ENCODE measurements at places on chromosomes 11 and 22.

- DNase-seq: no peak
Observed at GRCh38 chr22:33166206-33166605, 108.0 kb upstream of the SYN3 start.

DNA sequence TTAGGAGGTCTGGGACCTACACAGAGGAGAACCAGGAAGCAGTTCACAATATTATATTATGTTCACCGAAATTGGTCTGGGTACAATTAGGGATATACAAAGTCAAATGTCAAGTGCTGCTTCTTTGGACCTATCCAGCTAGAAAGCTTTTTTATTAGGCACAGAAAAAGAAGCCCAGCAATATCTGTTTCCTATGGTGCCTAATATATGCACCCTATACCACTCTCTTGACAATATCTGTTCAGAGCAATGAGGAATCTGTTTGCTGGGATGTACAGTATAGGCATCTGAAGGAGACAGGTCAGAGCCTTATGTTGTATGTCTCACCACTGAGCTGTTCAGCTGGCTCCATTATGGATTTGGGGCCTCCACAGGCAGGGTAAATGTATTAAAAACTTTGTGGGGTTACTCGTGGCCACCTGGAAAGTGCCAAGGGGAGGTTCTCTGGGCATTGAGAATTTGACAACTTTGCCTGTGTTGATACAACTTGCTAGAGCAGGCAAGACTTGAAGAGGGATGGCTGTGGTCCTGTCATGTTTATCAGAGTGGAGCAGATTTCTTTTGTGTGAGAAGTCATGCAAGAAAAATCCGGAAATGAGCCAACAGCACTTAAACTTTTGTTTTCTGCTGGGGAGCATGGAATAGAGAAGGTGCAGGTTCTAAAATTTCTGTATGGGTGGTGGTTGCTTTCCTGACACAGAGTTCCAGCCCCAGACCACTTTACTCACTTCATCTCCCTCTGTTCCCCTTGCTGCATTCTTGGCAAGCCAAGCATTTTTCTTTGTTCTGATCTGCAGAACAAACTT, 10.1 kb downstream of the STIM1 start:
- no peak for DNase-seq

DNA sequence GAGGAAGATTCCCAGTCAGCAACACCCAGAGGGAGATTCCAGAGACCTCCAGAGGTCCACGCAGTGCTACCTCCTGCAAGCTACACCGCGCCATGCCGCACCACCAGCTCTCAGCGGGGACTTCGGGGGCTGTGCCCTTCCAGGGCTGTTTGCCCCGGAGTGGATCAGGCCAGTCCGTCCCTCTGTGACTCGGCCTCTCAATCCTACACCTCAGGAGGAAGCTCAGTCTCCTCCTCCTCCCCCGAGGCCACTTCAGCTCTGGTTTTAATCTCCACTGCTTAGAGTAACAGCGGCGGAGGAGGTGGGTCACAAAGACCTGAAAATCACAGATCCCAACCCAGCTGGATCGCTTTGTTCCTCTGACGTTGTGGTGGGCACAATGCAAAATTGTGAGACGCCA, 68.6 kb downstream of the PHF21B start:
- DNase-seq: no peak

DNA sequence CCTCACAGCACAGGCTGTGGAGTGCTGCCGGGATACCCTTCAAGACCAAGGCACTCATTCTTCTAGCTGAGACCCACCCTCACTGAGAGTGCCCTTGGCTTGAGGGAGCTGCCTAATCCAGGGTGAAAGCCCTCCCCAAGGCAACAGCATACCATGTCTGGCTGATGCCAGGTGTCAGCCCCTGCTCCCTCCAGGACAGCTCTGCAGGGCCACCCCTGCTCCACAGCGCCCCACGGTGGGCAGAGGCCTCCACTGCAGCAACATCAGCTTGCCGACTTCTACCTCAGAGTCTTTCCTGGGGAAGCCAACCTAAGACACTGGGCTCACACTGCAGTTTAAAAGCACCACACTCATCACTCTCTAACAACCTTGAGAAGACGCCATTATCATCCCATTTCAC, 29.0 kb downstream of the TTLL1 start:
- DNase-seq: no peak

DNA sequence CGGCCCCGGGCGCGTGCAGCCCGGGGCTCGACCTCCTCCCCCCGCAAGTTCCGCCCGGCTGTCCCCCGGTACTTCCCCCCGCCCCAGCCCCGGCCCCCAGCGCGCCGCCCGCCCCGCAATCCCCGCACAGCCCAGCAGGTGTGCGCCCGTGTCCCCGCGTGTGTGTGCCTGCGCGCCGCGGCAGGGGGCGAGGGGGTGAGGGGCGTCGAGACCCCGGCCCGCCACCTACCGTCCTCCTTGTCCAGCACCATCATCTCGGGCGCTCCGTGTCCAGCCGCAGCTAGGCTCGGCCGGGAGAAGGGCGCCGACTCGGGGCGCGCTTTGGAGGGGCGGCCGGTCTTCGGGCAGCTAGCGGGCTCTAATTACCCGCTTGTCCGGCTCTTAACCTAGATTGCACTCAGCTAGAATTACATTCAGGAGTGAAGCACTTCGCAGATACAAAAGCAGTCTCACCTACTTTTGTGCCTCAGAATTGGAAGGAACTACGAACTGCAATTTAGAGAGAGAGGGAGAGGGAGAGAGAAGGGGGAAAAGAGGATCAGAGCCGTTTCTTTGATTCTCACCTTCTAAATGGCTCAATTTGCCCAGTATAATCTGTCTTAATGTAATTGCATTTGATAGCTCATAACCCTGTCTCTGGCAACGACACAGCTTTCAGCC, 439 bp downstream of the LMO1 start:
- DNase-seq: no peak

- DNase-seq: no peak
Observed at GRCh38 chr22:29167032-29167911, 38.4 kb upstream of the EMID1 start.

- no peak for DNase-seq
Observed at GRCh38 chr11:44366741-44367140, 56.8 kb upstream of the ALX4 start.

DNA sequence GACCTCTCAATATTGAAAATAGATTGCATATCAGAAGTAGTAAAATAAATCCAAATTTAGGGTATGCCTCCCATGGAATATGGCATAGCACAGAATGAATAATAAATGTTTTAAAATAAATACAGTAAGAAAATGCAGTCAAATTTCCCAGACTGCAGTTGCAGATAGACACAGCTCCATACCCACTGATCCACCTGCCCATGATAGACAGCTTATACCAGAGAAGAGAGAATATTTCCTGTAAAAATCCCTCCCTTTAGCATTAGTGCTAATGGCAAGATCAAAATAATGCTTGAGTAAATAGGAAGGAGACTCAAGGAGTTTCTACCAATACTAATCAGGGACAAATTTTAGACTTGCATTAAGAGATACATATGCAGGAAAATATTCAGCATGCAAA, 45.0 kb upstream of the CALCB start:
- no peak for DNase-seq

DNA sequence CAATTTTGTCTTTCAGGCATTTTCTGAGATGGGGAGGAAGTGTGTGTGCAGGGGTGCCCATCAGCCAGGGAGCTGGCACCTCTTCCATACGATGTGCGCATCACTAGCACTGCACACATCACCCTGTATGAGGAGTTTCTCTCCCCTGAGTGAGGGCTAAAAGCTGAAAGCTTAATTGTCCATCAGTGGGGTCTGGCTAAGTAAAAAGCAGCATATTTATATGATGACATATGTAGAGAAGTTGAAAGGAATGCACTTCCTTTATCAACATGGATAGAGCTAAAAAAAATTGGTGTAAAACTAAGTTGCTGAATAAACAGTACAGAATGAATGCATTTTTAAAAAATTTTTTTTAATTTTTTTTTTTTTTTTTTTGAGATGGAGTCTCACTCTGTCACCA, 4.0 kb downstream of the VSTM5 start:
- DNase-seq: no peak

- no peak for DNase-seq
Observed at GRCh38 chr11:126390272-126390867, 34.9 kb downstream of the ST3GAL4 start.

- no peak for DNase-seq
Observed at GRCh38 chr11:128022761-128023160, 564.6 kb downstream of the ETS1 start.

DNA sequence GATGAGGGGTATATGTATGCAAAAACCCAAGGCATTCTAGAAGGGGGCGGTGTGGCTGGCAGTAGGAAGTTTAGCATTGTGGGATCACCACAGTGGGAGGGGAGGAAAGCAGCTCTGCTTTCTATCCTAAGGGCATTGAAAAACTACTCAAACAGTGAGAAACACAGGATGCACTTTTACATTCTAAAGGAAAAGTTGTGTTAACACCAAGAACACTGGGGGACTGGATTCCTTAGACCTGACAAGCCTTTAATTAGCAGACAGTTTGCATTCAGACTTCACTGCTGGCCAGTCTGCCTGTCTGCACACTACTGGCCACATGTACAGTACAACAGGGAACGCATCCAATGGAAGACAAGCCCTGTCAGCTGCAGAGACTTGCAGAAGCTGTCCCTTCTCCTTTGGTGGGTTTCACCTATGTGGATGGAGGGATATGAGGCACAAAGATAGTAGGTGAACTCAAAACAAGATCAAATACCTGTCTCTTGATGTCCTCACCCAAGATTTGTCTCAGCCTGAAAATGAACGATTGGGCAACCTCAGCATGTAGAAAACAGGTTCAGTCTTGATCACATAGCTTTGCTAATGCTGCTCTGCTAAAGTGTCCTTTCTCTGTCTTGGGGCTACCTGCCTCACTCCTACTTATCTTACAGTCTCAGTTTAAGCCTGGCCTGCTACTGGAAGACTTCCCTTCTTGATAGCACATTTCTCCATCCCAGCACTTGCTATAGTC, 64.8 kb downstream of the TENM4 start:
- DNase-seq: no peak

DNA sequence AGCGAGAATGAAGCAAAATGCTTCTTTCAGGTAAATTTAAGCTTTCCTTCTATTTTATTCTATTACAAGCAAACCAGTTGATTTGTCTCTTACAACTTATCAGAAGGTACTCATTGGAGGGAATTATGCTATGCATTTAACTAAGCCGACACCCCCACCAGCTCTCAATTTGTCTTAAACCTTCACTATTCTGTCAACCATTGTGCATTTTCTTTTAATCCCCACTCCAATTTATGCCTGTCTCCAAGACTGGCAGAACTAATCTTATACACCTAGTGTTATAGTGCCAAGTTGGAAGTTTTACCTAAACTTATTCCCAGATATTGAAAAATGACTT, 12.5 kb downstream of the TAF1D start:
- DNase-seq: no peak

- DNase-seq: no peak
Observed at GRCh38 chr11:108825381-108825780, 160.5 kb downstream of the DDX10 start.

- DNase-seq: no peak
Observed at GRCh38 chr11:95299078-95299679, 68.2 kb upstream of the SESN3 start.

GRCh38 chr11:24515632-24516031, 18.8 kb downstream of the LUZP2 start:
- no peak for DNase-seq

- no peak for DNase-seq
Observed at GRCh38 chr22:35915477-35916013, 113.1 kb downstream of the RBFOX2 start.

GRCh38 chr22:46003271-46004091, 26.5 kb upstream of the WNT7B start:
- no peak for DNase-seq

GRCh38 chr22:18091916-18092526, 14.2 kb downstream of the PEX26 start:
- no peak for DNase-seq

DNA sequence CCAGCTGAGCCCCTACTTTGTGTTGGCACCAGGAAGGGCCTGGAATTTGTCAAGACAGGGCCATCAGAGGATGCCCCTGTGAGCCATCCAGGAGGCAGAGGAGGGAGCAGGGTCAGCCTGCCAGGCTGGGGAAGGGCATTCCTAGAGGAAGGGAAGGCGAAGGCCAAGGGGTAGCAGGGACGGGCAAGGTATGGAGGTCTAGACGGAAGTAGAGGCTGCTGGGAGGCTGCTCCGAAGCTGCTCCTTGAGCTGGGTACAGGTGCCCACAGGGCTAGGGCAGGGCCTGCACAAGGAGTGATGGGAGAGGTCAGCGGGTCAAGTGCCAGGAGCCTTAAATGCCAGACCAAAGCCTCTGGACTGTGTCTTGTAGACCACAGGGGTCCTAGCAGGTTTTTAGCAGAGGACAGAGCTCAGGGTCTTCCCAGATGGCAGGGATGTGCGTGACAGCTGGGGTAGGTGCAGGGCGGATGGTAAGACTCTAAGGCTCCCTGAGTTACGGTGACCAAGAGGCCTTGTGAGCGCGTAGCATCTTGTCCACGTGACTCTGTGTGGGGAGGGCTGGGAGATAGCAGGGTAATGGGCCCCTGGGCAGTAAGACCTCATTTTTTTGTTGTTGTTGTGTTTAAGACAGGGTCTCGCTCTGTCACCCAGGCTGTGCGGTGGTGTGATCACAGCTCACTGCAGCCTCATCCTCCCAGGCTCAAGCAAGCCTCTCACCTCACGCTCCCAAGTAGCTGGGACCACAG, 31.7 kb upstream of the CSNK1E start:
- no peak for DNase-seq

GRCh38 chr22:31235081-31235480, 23.0 kb downstream of the LIMK2 start:
- no peak for DNase-seq

DNA sequence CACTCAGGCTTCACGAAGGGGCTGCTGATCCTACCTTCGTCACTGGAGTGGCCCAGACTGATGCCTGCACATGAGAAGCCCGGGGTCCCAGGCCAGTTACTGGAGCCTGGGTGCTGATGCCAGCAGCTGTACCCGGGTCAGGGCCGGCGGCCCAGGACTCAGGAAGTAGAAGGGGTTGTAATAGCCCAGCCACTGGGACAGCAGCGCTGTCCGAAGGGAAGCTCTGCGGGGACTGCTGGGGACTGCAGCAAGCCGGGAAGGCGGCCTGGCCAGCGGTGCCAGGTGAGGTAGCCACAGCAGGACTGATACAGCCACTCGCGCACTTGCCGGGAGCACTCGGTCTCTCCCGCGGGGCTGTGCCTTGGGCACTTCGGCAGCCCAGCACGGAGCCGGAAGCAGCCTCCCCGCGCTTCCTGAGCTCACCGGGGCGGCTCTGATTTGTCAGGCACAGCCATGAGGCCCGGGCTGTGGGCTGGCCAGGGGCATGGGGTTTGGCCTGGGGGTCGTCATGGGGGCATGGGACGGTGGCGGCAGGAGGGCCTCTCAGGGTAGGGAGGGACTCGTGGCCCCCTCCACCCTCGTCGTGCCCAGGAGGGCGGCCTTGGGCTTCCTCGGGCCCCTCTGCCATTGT, 13.9 kb upstream of the OR8K1 start:
- no peak for DNase-seq

DNA sequence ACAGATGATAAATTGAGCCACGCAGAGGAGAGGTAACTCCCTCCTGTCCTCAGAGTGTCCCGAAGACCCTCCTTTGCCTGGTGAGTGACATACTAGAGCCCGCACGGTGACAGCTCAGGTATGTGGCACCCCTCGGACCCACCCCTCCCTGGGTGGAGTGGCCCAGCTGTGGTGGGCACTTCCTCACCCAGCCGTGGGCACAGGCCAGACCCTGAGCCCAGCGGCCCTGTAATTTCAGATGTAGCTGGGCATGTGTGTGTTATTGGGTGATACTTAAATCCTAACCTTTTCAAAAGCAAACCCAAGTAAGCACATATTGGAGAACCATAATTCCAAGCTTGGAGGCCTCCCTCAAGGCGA, 93.2 kb downstream of the WNT7B start:
- no peak for DNase-seq

GRCh38 chr11:115249061-115249578, 255.1 kb downstream of the CADM1 start:
- no peak for DNase-seq
